Breast epithelium (tissue), 4 donors: ENCODE measurements at places on chromosomes 1 and 21.

- DNase-seq: no peak
- H3K27ac ChIP-seq: no peak overlapping the region
- H3K4me1 ChIP-seq: peaks cover 6% of the 10 kb centered on the region
- H3K36me3 ChIP-seq: no peaks in the 10 kb centered on the region
- H3K27me3 ChIP-seq: no peaks in the 10 kb centered on the region
These were observed 1.3 kb downstream of the NOS1AP start for GRCh38 chr1:162070825-162071224.

DNA sequence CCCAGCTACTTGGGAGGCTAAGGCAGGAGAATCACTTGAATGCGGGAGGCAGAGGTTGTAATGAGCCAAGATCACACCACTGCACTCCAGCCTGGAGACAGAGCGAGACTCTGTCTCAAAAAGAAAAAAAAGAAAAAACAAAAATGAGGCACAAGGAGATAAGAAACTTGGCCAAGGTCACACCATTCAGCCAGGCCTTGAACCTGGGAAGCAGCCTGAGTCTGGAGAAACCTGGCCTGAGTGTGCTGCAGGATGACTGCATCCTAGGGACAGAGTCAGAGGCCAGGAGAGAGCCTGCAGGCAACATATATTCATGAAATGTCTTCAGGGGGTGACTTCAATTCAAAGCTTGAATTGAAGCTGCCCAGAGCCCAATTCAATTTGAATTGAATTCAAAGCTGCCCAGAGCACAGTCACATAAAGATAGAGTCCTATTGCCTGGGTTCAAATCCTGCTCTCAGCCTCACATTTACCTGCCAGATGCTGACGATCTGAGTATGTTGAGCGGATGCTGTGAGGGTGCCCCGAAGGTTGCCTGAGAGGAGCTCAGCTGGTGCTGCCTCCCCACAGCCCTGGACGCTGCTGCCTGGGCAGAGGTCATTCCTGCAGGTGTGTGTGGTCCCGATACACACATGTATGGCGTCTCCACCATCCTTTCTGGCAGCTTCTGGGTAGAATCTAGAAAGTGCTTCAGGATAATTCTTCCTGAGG is 307.7 kb downstream of the AJAP1 start:
- H3K27ac ChIP-seq: no peak overlapping the region
- no peaks in the 10 kb centered on the region for H3K36me3 ChIP-seq
- no peak overlapping the region for H3K4me3 ChIP-seq
- no peaks in the 10 kb centered on the region for H3K27me3 ChIP-seq

- H3K36me3 ChIP-seq: no peaks in the 10 kb centered on the region
- H3K27ac ChIP-seq: no peak overlapping the region
- H3K27me3 ChIP-seq: no peaks in the 10 kb centered on the region
- no peak overlapping the region for H3K4me3 ChIP-seq
- no peak for DNase-seq
These were observed 17.0 kb upstream of the KCNA10 start for GRCh38 chr1:110535985-110536384.

DNA sequence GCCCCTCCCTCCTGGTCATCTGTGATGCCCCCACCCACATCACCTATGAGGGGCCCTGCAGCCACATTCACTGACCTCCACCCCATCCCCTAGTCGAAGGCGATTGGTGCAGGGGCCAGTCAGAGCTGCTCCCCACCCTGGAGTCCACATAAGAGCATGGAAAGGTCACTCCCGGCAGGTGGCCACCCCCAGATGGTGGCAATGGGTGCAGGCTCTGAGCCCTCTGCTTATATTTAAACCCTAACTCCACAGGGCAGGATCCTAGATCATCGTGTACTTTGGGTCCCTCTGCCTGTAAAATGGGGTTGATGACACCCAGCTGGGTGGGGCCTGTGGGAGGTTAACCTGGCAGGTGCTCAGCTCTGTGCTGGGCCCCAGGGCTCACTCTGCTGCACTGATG is 186.8 kb upstream of the C1orf174 start:
- DNase-seq: no peak
- peaks cover 4% of the 10 kb centered on the region for H3K4me1 ChIP-seq
- H3K36me3 ChIP-seq: no peaks in the 10 kb centered on the region
- no peak overlapping the region for H3K4me3 ChIP-seq

- no peaks in the 10 kb centered on the region for H3K4me1 ChIP-seq
- no peaks in the 10 kb centered on the region for H3K27me3 ChIP-seq
- H3K27ac ChIP-seq: no peak overlapping the region
- H3K4me3 ChIP-seq: no peak overlapping the region
These were observed 116.7 kb downstream of the LACTBL1 start for GRCh38 chr1:22855668-22856606.

GRCh38 chr1:226678701-226679100 is 60.4 kb downstream of the ITPKB start:
- no peaks in the 10 kb centered on the region for H3K36me3 ChIP-seq
- H3K27ac ChIP-seq: peak overlapping the region; percentile 95
- no peak overlapping the region for H3K4me3 ChIP-seq
- H3K27me3 ChIP-seq: no peaks in the 10 kb centered on the region
- no peak for DNase-seq
- H3K4me1 ChIP-seq: peaks cover 5% of the 10 kb centered on the region

DNA sequence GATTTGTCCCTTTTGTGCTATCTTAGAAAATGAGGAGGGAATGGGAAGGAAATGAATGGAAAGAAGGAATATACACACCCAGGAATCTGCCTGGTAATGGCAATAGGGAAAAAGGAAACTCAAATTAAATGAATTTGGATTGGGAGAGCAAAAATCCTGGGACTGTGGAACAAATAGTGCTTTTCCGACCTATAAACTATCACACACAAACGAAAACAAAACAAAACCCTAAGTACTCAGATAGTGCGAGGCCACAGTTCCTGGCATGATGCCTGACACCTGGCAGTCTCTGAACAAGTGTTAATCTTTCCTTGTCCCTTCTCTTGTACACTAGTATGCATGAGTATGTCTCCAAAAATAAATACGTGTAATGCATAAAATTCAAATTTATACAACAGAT is 319.8 kb upstream of the SPAG17 start:
- no peaks in the 10 kb centered on the region for H3K36me3 ChIP-seq
- no peaks in the 10 kb centered on the region for H3K27me3 ChIP-seq

- H3K36me3 ChIP-seq: no peaks in the 10 kb centered on the region
- H3K4me1 ChIP-seq: peaks cover 3% of the 10 kb centered on the region
These were observed 766 bp downstream of the AGO4 start for GRCh38 chr1:35808450-35809113.

DNA sequence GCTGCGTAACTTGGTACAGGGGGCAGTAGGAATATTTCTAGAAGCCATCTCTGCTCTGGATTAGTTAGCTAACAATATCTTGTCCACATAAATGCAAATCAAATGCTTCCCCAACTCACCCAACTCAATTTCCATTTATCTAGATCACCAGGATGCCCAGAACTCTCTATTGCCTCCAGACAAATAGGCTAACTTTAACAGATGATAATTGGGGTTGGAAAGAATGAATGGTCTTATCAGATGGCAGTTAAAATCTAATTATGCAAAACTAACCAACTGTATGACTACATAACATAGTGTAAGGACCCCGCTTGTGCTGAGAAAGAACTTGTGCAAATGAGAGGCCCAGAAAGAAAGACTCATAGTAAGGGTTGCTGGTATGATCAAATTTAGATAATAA is 1024.8 kb downstream of the PLA2G4A start:
- no peaks in the 10 kb centered on the region for H3K4me1 ChIP-seq
- H3K4me3 ChIP-seq: no peak overlapping the region

- no peaks in the 10 kb centered on the region for H3K36me3 ChIP-seq
- H3K4me1 ChIP-seq: no peaks in the 10 kb centered on the region
- H3K27ac ChIP-seq: no peak overlapping the region
- no peak overlapping the region for H3K4me3 ChIP-seq
These were observed 158.7 kb downstream of the SIPA1L2 start for GRCh38 chr1:232471250-232471649.

DNA sequence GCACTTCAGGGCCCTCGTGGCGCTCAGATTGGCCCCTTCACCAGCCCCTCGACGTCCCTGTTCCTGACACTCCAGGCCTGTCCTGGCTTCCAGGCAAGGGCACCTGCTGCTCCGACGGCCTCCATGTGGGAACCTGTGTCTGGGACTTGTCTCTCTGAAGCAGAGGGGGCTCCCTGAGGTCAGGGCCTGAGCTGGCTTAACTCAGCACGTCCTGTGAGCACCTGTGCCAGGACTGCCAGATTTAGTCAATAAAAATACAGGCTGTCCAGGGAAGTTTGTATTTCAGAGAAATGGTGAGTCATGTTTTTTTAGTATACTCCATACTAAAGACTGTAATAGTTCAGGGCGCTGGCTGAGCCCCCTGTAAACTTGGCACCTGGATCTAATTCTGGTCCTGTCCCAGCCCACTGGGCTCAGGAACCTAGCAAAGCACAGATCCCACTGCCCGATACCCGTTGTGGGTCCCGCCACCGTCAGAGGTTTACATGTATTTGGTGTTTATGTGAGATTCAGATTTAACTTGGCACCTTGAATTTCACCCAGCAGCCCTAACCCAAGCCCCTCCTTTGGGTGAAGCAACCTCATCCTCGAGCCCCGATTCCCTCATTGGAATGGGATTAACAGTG is 109.9 kb upstream of the IFFO2 start:
- H3K36me3 ChIP-seq: no peaks in the 10 kb centered on the region
- DNase-seq: no peak
- H3K27me3 ChIP-seq: no peaks in the 10 kb centered on the region
- peaks cover 3% of the 10 kb centered on the region for H3K4me1 ChIP-seq
